ENCODE measurements at places on chromosomes 3 and 15.

GRCh38 chr3:105327662-105328337 lies 38.9 kb upstream of the ALCAM start:
- no peak for DNase-seq

DNA sequence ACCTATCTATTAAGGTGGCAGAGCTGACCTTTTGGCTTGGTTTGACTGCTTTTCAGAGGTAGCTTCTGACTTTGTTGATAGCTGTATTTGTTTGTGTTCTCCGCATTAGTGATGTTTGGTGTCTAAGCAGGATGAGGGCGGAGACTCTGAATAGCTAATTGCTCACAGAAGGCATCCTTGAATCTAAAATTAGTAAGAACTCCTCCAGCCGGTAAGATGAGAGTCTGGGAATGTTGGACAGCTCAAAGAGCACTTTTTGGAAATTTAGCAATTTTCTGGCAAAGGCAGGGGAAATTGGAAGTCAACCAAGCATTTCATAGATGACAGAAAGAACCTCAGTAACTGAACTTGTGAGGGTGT lies 174.1 kb downstream of the KLHL25 start:
- DNase-seq, result no peak

- no peak for DNase-seq
Measured at GRCh38 chr3:79039192-79039591, 728.6 kb downstream of the ROBO1 start.

- DNase-seq, result no peak
Measured at GRCh38 chr3:175121225-175121624, 262.1 kb downstream of the NAALADL2 start.

DNA sequence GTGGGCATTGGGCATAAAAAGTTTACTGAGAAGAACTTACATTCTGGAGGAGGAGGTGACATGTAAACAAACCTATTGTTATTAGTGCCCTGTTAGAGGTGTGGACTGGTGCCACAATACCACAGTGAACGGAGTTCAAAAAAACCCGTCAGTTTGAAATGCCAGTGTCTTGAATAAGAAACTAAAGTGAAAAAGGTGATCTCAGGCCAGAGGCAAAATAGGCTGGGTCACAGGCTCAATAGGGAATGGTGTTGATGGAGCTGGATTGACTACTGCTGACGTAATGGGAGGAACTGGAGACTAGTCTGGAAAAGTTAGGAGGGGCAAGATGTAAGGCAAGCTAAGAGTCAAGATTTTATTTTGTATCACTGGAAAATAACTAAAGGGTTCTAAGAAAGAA lies 1.6 kb upstream of the DCBLD2 start:
- no peak for DNase-seq

DNA sequence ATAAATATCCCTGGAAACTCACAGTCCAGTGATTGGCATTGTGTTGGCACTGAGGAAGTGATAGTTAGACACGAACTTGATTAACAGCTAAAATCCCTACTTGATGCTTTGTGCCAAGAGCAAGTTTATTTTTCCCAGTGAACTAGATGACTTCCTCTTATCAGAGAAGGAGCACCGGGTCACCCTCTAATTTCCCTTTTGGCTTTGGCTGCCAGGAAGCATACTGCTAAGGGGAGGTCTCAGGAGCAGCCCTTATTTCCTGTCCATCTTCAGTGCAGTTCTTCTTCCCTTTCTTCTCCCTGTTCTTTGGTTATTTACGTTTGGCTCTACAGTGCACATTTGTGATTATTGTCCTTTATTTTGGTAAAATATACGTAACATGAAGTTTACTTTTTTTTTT lies 13.0 kb downstream of the FBLN2 start:
- DNase-seq, result no peak

DNA sequence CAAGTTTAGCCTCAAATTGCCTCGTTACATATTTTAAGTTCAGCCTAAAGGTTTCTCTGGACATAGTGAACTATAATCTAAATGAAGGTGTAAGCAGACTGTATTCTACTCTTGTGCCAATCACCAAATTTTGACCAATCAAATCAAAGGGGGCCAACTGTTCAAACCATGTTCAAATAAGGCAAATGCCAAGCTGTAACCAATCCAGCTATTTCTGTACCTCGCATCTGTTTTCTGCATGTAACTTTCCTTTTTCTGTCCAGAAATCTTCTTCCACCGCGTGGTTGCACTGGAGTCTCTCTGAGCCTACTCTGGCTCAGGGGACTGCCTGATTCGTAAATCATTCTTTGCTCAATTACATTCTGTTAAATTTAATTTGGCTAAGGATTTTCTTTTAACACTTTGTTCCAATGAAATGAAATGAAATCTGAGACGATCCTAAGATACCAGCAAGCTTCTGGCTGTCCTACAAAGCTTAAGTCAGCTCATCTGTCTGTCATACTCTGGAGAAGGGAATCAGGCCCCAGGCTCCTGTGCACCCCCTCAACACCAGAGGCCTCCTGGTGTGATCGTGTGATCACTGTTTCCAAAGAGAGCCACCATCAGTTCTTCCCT lies 53.2 kb upstream of the ZNF148 start:
- no peak for DNase-seq

- no peak for DNase-seq
Measured at GRCh38 chr15:99137877-99138276, 33.0 kb downstream of the SYNM start.

DNA sequence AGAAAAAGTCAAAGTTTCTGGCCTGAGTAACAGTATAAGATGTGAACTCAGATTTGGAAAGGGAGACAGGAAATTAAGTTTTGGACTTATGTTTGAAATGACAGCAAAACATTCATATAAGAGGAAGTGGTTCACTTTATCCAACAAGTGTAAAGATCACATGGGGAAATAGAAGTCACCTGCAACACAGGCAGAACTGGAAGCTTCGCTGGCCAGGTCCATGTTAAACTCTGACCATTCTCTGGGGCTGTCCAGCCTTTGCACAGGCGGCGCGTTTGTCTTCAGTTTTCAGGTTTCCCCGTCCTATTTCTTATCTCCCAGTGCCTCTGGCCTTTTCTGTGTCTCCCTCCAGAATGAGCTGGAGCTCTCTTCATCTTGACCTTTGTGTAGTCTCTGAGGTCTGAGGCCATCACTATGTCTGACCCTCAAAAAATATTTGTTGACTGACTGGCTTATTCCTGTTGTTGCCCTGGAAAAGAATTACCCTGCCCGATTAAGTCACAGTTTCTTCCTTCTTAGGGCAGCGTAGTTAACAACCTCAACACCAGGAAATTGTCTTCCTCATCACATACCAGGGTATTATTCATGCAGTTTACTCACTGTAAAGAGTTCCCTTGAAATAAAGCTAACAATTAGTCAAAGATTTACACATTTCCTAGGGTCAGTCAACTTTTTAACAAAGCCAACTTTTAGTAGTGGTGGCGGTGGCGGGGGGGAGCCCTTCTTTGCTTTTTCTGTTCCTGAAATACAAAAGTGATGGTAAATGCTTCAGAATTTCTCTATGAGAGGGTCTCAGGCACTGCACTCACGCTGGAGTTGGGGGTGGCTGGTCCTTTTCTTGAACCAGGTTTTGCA lies 959 bp upstream of the RASA2 start:
- no peak for DNase-seq

DNA sequence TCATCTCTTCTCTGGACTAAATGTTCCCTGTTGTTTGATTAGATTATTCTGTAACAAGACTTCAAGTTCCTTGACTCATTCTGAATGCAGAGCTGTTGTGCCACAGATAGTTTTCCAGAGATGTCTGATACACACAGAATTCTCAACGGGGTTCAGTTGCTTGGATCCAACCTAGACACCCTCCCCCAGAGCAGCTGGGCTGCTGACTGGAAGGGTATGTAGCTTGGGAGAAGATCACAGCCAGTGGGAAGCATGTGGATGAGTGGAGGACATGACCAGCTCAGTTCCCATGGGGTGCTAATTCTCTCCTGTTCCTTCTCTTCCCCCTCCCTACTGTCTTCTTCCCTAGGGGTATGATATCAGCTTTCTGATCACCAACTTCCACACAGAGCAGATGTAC lies 6.6 kb upstream of the TTLL3 start:
- no peak for DNase-seq

GRCh38 chr3:133756716-133757694 lies 10.8 kb downstream of the TF start:
- DNase-seq, result no peak

- DNase-seq, result no peak
Measured at GRCh38 chr15:60626051-60626450, 147.1 kb upstream of the ICE2 start.

DNA sequence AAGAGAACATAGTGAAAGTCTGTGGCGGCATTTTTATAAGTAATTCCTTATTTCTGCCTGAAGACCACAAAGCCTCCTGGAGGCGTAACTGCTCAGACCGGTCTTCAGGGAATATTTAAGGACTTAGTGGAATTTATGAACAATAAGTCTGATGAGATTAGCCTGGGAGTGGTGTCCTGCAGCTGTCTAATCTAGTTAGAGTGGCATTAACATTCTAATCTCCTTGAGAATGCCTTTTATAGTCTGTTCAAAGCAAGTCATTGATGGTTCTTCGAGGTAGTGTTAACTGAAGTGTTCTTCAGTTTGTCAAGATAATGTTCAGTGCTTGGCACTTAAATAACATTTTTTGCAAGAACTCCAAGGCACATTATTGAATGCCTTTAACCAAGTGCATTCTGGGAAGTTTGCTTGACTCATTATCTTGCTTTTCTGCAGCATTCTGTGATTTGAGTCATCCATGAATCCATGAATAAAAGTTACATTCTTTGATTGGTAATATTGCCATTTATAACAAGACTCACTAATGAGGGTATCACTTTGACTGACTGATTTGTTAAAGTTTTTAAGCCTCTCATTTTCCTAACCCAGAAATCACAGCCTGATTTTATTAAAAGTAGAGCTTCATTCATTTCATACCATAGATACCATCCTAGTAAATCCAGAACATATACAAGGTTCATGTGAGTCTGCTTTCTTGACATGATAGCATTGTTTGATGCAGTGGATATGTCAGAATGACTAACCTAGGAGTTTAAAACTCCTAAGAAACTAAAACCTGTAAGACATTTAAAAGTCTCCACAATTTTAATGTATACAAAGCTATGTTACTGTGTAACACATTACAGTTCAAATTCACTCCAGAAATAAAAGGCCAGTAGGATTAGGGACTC lies 12.5 kb downstream of the RBM5 start:
- DNase-seq, result no peak

DNA sequence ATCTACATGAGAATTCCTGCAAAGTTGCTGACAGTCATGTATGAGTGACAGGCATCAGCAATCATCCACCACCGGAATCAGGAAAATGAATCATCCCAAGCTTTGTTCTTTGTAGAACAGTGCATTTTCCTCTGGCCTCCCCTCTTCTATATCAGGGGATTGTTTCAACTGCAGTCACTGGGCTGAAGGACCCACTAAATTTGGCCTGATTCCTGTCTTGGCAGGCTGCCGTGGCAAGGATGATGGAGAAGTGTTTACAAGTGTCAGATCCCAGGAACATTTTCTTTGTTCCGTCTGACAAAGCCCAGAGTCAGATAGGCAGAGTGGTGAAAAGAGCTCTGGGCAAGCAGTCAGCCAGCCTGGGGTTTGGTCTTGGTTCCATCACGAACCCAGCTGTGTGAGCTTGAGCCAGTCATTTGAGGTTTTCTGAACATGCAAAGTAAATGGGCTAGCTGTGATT lies 175.1 kb upstream of the TSC22D2 start:
- DNase-seq, result no peak

- no peak for DNase-seq
Measured at GRCh38 chr15:82168757-82169156, 93.8 kb downstream of the EFL1 start.

GRCh38 chr3:154050766-154051165 lies 70.4 kb upstream of the ARHGEF26 start:
- no peak for DNase-seq

- no peak for DNase-seq
Measured at GRCh38 chr3:87437765-87438164, 161.4 kb upstream of the POU1F1 start.
